Retina (tissue), 1 donor: ENCODE measurements at places on chromosomes 7 and 10.

DNA sequence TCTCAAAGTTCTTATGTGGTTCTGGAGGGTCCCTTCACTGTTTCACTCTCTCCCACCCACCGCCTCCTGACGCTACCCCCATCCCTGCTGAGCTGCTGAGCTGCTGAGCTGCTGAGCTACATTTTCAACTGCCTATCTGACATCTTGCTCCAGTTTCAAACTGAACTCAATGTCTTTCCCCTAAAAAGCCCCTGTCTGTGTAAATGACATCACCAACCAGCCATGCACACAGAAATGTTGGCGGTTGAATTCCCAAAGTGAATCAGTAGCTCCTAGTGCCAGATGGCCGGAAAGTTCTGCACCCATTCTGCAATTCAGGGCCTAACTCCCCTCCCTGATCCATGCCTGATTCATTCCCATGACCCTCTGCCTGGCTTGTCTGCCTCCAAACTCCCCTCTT is 71.2 kb downstream of the WNT2 start:
- DNase-seq: no peak

GRCh38 chr10:21340331-21340730 is 185.2 kb downstream of the SKIDA1 start:
- DNase-seq: no peak

DNA sequence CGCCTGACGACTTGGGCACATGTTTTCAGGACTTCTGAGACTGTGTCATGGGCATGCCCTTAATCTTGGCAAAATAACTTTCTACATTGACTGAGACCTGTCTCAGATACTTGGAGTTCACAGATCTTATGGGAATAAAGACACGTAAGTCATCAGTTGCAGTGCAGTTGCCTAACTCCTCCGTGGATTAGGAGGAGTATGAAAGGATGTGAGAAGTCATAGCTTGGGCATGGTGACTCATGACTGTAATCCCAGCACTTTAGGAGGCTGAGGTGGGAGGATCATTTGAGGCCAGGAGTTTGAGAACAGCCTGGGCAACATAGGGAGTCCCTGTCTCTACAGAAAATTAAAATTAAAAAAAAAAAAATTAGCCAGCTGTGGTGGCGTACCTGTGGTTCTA is 49.6 kb downstream of the EXOC6 start:
- DNase-seq: no peak

- no peak for DNase-seq
Observed at GRCh38 chr7:38798552-38799267, 110.3 kb downstream of the VPS41 start.

GRCh38 chr7:125253452-125254190 is 324.0 kb upstream of the POT1 start:
- DNase-seq: no peak

GRCh38 chr10:131902211-131902610 is 1.4 kb downstream of the PPP2R2D start:
- no peak for DNase-seq

DNA sequence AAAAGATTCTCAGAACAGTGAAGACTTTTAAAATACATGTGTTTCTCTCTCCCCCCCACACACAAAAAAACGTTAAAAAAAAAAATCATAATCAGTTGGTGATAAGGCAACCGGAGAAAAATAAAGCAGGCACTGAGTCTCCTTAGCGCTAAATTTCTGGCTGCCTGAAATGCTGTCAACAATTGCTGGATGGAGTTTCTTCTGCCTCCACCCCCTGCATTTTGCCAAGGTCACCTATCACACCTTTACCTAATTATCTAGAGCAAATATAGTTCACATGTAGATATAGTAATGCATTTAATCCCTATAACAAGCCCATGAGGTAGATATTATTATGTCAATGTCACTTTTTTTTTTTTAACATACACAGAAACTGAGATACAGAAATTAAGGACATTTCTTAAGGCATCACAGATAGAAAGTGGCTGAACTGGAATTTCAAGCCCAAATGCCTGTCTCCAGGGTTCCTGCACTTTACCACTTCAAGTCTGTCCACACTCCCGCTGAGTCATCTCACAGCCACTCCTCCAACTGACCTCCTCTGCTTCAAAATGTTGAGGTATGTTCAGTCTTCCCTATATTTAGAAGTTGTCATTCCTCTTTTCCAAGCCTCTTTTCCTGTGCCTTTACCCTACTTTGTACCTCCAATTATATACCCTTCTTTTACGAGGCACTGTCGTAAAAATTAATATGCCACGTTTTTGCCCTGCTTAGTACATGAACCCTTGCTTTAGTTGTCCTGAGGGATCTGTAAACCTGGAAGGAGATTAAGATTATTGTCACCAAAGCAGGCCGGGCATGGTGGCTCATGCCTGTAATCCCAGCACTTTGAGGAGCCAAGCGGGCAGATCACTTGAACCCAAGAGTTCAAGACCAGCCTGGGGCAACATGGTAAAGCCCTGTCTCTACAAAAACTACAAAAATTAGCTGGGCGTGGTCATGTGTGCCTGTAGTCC is 72.8 kb upstream of the MPP7 start:
- no peak for DNase-seq

DNA sequence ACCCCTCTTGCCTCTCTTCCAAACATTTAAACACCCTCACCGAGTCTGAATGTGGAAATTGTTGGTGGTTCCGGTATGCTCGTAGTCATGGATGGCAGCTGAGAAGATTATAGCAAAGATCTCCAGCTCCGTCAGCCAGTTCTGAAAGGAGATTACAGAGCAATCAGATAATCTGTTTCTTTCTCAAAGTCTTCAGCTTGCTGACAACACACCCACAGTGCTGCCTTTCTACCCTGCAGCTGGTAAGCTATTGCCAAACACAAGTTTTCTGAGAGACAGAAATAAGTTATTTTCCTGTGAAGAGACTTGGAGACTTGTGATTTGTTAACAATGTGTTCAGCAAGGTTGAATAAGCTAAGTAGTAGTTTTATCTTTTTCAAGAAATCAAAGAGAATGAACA is 163.6 kb downstream of the PPP1R17 start:
- no peak for DNase-seq

DNA sequence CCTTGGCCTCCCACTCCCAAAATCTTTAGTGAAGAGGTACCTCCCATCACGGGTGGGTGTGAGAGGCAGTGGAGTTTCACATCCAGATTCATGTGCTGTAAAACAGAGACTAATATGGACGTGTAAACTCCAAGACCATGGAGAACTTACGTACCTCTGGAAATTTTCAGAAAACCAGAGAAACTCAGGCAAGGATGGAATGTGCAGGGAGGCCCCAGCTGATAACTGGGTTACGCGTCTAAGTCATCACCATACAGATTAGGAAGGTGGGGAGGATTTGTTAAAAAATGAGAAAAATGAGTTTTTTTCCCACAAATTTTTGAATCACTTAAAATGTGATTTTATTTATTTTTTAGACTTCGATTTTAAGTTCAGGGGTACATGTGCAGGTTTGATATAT is 16.3 kb upstream of the STN1 start:
- no peak for DNase-seq

DNA sequence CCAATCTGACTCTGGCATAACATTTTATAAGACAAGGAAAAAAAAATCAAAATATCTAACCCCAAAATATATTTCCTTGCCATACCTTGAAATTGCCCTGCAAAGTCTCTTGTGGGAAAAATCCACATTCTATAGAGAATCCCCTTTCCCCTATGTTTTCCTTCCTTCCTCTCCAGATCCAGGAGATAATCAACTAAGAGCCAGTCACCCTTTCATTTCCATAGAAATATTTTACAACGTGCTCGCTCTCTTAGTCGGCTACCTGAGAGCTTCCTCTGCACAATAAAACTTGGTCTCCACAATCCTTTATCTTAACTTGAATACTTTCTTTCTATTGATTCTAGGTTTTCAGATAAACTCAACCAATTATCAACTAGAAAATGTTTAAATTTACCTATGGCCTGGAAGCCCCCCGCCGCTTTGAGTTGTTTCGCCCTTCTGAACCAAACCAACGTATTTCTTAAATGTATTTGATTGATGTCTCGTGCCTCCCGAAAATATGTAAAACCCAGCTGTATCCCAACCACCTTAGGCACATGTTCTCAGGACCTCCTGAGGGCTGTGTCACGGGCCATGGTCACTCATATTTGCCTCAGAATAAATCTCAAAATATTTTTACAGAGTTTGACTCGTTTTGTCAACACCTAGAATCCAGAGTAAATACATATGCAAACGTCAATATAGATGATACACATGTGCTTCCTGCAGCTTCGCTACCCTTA is 869 bp downstream of the PSAP start:
- DNase-seq: no peak

GRCh38 chr10:126528315-126528835 is 140.1 kb upstream of the ADAM12 start:
- no peak for DNase-seq

- DNase-seq: no peak
Observed at GRCh38 chr10:74612195-74612594, 214.2 kb upstream of the KAT6B start.

- no peak for DNase-seq
Observed at GRCh38 chr10:61271127-61271780, 181.9 kb downstream of the TMEM26 start.

GRCh38 chr7:48245751-48246472 is 74.7 kb downstream of the ABCA13 start:
- DNase-seq: no peak

DNA sequence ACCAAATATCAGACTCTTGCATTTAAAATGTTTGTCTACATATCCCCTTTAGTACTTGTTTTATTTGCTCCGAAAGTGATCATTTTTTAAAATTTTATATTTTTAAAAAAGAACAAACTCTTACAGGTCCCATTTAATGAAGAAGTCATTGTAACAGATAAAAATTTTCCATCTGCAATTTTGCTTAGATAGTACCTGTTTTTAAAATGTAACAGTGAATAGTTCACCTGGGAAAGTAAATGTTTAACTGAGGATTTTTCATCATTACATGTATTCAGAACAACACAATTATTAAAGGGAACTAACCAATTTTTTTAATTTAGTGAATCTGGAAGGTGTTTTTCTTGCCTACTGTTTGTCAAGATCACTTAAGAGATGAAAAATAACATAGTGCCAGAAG is 1099.5 kb upstream of the PHF14 start:
- DNase-seq: no peak

DNA sequence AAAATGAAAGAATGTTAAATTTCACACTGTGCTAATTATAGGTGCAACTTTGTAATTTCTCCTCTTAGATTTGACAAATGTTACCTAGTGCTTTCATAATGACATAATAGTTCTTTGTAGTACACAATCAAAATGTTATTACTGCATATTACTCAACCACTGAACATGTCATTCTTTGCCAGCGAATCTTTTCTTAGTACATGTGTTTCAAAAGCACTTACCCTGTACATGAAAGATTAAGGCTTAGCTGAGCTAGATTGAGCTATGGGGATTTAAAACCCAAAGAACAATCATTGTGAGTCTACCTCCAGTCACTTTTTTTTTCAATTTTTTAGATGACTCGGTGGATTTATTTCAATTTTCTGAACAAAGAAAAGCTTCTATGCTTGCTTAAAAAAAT is 123.5 kb upstream of the FERD3L start:
- no peak for DNase-seq

DNA sequence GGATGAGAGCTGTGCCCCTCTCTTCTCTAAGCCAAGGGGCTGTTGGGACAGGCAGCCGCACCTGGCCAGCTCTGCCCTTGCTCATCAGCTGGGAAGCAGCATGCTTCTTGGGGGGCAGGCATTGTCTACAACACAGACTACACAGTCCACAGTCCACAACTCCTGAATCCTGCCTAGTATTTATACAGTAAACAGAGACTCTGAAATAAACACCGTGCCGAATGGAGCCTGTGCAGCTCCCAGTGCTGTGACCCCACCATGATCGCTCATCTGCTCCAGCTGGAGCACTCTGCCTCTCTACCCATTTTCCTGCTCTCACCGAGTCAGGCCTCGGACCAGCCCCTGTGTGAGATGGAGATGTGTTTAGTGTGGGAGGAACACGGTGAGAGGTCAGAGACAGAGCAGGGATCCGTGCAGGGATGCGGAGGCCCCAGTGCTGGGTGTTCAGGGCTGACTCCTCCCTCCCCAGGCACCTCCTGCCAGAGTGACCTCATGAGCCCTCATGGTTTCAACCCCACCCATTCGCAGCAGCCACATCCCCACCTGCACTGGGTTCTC is 608.0 kb downstream of the DNAJB6 start:
- DNase-seq: no peak

GRCh38 chr10:69443354-69443753 is 7.9 kb upstream of the TSPAN15 start:
- no peak for DNase-seq

GRCh38 chr7:98228801-98229200 is 17.6 kb downstream of the BHLHA15 start:
- no peak for DNase-seq

GRCh38 chr7:7354674-7355073 is 172.3 kb downstream of the C1GALT1 start:
- no peak for DNase-seq

GRCh38 chr7:27151341-27151930 is 947 bp downstream of the HOXA3 start:
- DNase-seq: no peak

DNA sequence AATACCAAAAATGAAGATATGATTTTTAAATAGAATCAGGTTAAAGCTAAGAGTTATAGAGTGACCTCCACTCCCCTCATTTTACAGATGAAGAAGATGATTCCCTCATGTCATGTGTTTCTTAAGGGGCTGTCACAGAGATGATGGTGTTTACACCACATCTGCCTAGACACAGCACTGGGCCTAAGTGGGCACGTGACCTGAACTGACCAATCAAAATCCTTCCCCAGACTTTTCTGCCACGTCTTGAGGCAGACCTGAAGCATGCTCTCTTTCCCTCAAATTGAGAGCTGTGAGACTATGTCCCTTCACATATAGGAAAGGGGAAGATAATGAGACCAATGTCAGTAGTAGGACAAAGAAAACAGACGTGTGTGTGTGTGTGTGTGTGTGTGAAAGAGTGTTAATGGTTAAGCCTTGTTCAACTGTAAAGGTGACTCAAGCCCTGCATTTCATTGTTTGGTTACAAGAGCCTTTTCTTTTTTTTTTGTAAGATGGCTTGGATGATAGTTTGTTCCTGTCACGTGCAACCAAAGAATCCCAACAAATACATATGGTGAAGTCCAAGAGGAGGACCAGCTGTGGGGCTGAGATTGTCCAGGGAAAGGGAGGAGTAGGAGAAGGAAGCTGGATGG is 172.8 kb upstream of the AOAH start:
- DNase-seq: no peak

GRCh38 chr7:23450518-23450917 is 19.8 kb downstream of the IGF2BP3 start:
- no peak for DNase-seq

GRCh38 chr7:56009695-56010094 is 41.5 kb downstream of the PSPH start:
- peak; percentile 12 for DNase-seq

DNA sequence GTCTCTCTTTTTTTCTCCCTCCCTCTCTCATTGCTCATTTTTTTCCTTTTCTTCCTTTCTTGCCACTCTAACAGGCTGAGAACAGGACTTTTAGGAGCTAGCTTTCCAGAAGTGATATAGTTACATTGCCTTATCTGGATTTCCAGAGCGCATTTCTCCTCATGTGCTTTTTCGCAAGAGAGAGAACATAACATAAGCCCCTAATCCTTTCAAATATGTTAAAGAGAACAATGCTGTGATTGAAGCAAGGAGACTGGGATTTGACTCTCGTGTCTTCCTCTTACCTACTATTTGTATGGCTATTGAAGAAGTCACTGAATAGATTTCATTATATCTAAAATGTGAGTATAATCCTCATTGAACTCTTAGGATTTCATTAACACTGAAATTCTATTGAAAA is 101.2 kb upstream of the PRPS1L1 start:
- no peak for DNase-seq
